ENCODE measurements at places on chromosomes 5 and 9.

DNA sequence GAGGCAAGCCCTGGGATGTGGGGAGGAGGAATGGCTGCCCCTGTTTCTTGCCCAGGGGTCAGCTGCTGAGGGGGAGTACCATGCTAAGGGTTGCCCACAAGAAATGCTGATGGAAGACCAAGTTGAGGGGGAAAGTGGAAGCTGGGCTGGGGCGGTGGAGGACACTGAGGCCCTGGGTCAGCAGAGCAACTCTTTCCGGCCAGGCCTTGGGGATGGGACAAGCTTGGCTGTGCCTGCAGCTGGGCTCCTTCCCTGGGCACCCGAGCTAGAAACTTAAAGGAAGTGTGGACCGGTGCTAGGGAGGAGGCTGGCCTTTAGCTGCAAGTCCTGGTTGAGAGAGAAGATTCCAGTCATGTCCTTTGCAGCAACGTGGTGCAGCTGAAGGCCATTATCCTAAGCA lies 22.7 kb downstream of the CSF1R start:
- DNase-seq = no peak

DNA sequence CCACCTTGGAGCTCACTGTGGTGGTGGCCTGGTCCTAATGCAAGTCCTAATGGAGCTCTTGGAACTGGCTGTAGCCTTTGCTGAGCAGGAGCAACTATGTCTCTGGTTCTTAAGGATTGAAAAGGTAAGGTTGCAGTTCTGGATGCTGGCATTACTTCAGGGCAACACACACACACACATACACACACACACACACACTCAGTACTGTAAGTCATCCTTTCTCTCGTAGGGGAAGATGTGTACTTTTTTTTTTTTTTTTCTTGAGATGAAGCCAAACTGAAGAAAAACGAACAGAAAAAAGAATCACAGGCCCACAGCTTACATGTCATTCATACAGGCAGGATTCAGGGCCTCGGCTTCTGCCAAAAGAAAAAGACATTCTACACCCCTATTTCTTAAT lies 81.1 kb upstream of the RPS23 start:
- DNase-seq = no peak

DNA sequence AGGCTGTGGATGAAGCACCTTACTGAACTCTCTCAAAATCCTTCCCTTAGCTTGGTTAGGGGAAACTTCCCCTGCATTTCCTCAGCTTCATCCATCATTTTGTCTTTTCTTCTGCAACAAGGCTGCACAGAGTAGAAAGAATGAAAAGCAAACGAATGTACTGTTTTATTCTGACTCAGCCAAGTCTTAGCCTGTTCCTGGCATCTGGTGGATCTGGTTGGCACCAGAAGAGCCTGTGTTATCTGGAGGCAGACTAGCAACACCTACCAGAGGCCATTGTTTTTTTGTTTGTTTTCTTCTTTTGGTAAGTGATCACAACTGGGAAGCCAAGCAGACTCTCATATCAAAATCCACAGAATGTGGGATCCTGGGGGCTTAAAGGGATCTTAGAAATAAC lies 200.7 kb downstream of the FANCC start:
- no peak for DNase-seq

DNA sequence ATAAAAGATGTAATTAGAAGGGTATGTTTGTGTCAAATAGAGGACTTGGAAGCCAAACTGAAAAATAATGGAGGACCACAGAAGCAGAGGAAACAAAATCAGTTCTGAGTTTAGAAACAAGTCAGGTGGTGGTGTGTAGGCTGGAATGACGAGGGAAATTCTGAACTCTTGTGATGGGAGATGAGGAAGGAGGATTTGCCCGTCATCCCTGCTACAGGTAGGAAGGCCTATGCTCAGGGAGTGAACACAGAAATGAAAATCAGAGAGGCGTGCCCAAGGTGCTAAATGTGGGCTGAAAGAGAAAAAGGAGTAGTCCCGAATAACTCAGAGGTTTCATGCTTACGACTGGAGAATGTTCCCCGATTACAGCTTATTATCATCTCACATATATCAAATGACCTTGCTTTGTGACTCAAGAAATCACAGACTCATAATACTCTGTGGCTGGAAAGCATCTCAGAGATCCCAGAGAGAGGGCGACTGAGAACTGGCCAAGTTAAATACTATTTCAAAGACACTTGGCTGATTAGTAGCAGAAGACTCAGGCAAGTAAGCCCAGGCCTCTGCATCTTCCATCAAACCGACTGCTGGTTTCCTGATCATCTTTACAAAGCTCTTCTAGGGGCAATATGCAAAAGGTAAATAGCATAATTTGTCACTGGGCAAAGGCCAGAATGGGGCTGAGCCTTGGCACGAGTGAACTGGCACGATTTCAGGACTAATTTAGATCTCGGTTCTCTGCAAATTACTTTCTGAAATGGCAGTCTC lies 126.0 kb downstream of the SUSD1 start:
- no peak for DNase-seq

All from esophagus squamous epithelium (tissue), 5 donors.